ENCODE measurements at places on chromosomes 12 and 14.

GRCh38 chr12:24850496-24850895 is 98.4 kb downstream of the BCAT1 start:
- DNase-seq: no peak

DNA sequence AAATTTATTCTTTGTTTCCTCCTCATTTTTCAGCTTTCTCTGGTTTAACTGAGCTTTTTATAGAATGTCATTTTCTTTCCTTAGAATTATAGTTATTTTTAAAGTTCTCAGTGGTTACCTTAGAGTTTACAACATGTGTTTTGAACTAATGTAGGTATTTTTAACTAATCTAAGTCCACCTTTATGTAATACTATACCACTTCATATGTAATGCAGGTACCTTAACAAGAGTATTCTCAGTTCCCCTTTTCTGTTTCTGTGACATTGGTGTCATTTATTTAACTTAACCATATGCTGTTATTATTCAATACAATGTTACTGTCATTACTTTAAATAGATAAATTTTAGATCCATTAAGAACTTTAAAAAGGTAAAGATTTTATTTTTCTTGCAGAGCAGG is 30.3 kb upstream of the KCNC2 start:
- DNase-seq: no peak

DNA sequence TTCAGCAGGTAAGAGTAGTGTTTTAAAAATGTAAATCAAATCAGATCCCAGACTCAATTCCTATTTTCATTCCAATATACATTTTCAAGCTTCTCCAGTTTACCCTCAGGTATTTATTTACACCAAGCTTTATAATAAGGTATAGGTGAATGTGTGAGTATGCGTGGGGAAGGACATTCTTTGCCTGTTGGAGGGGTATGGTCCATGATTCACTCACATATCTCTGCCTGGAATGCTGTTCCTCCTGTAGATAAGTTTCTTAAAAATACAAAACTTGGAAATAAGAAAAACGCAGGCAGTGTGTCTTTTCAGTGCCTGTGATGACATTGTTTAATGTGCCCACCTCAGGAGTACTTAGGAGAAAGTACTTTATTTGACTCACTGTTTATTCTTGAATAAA is 118.6 kb downstream of the CCDC91 start:
- DNase-seq: no peak

DNA sequence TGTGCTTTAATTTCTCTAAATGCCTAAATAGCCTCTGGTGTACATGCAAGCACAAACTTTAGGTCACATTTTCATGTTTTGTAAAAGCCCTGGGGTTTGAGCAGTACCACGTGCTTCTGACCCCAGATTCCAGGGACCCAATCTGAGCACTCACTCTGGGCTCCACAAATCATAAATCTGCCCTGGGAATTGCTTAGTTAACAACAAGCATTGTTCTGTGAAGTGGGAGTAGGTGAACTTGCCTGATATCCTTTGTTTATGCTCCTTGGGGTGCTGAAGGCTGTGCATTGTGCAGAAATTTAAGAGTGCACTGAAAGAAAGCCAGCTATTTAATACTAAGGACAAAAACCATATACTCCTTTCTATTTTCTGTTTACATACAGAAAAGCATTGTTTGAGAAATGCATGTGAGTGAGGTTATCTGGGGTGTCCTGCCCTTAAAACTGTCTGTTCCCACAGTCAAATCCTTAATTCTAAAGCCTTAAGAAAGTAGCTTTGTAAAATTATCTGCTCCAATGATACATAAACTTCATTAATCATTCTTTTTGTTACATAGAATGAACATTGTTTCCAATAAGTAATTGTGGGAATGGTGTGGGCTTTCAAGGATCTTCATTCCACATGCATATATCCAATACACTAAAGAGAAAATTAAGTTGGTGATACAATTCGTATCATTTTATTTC is 258.6 kb upstream of the NPAS3 start:
- DNase-seq: no peak

DNA sequence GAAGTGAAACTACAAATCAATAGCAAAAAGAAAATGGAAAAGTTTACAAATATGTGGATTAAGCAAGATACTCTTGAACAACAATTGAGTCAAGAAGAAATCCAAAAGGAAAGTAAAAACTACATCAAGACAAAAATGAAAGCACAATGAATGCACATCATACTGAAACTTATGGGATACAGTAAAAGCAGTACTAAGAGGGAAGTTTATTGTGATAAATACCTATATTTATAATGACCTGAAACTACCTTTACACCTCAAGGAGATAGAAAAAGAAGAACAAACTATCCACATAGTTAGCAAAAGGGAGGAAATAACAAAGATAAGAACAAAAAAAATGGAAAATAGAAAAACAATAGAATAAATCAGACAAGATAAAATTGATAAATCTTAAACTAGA is 375.0 kb downstream of the TRHDE start:
- no peak for DNase-seq

All from DMS79 treated with DMSO at 0.1 percent for 48 hours (cell line).